Right renal cortex interstitium (tissue), 3 donors: ENCODE measurements at places on chromosomes 12 and 14. TPM values are rescaled to one million over a fixed set of nuclear protein-coding genes. Genes with fewer than 3 reads are reported as not detected.

DNA sequence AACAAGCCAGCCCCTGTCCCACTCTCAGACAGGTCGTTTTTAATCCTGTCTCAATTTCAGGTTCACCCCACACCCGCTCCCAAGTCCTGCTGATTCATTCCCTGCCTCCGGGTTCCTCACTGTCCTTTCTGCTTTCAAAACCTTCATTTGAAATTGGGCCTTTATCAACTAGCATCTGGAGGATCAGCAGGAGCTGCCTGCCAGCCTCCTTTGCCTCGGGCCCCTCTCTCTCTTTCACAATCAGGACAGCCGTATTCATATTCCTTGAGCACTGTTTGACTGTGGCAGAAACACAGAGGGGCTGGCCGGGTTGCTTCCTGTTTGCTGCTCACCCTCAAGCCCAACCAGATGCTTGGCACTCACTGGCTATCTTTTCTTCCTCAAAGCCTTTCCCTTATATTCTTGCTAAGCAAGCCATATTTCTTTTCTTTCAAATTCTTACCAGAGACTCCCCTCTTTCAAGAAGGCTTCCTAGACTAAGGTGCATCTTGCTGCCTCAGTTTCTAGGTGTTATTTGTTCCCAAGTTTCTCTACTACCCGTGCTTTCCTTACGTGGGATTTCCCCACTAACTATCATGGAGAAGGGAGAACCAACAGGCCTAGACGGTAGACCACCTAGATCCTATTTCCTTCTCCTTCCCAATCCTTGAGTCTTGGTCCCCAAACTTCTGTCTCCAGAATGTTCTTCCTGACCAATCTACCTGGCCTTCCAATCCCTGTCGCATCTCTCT is 3.0 kb downstream of the GALNT6 start:
- no peak for DNase-seq

ASCL1 gene
- polyA plus RNA-seq: 0.14 TPM

DNA sequence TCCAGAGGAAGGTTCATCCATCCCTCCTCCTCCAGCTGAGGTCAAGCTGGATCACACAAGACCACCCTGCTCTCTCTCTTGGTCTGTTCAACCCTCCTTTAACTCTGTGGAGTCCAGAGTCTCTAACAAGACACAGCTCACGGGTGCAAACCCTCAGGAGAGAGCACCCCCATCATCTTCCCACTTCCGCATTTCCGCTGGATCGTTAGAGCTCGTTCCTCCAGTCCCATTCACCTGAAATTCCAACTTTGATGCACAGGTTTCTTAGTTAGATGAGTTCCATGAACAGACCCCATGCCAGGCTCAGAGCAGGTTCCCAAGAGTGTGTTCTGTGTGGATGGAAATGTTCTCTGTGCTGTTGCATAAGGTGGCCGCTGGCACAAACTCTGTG is 44.5 kb upstream of the P2RX7 start:
- no peak for DNase-seq

- DNase-seq: peak; percentile 80
Measured at GRCh38 chr12:12562585-12563261, at the start of gene DUSP16. Gene DUSP16 (minus strand): TSS chr12:12562863. CDS start chr12:12521098, 41,765 bp downstream.

HCAR2 gene
- 0.24 TPM for polyA plus RNA-seq

DNA sequence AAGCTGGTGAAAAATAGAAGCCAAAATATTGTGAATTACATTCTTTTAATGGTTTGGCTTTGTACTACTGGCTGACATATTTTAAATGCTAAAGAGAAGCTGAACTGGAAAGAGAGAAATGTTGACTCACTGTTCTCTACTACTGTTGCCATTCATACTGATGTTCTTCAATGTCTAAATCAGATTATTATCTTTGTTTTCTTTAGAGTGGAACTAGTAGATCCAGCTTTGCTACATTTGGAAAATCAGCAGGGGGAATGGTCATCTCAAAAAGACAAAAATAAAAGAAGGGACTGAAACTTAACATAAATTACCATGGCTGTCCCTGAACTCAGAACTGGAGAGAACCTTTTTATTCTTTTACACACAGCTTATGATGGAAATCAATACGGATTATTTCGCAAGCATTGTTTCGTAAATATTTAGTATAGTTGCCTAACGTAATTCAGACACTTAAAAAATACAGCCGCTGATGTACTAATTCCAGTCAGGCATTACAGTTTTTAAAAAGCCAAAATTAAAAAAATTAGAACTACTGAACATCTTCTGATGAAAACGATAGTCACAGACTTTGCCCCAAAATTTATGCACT is 76.3 kb upstream of the OTX2 start:
- no peak for DNase-seq

CCDC197 gene
- not detected for polyA plus RNA-seq

- DNase-seq: no peak
Measured at GRCh38 chr12:71671816-71672215, 7.7 kb downstream of the THAP2 start.

GRCh38 chr12:64081008-64081404 is 141.1 kb downstream of the KICS2 start:
- no peak for DNase-seq

GRCh38 chr14:39169541-39169900 is 612 bp downstream of the TRAPPC6B start:
- peak; percentile 23 for DNase-seq

- DNase-seq: peak; percentile 32
Measured at GRCh38 chr12:90858252-90858651, 96.7 kb downstream of the CCER1 start.

DNA sequence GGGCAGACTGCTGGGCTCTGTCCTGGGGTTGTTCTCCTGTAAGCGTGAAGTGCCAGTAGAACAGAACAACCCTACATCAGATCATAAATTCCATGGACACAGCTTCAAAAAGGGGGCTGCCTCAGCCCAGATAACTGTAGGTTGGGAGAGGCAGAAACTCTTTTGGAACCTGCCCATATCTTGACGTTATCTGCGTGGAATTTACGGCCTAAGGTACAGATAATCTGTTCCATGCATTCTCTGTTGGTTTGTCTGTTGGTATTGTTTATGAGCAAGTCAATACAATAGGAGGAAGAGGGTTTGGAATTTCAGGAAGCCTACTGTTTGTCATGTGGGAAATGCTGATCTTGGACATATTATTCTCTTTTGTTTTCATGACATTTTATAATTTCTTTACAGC is 36.7 kb downstream of the SLC25A47 start:
- DNase-seq: no peak

ACSS3 gene
- polyA plus RNA-seq: 20.1 TPM

CHMP4A gene
- polyA plus RNA-seq: 55.7 TPM

MGST1 gene
- polyA plus RNA-seq: 43.0 TPM

HIP1R gene
- polyA plus RNA-seq: 56.9 TPM

AMN gene
- 15.9 TPM for polyA plus RNA-seq

- DNase-seq: no peak
Measured at GRCh38 chr14:66641861-66642635, 134.1 kb downstream of the GPHN start.

SERPINA1 gene
- polyA plus RNA-seq: 106 TPM

NR1H4 gene
- 14.2 TPM for polyA plus RNA-seq

GRCh38 chr14:61940666-61941420 is 178.6 kb downstream of the SNAPC1 start:
- no peak for DNase-seq

DNA sequence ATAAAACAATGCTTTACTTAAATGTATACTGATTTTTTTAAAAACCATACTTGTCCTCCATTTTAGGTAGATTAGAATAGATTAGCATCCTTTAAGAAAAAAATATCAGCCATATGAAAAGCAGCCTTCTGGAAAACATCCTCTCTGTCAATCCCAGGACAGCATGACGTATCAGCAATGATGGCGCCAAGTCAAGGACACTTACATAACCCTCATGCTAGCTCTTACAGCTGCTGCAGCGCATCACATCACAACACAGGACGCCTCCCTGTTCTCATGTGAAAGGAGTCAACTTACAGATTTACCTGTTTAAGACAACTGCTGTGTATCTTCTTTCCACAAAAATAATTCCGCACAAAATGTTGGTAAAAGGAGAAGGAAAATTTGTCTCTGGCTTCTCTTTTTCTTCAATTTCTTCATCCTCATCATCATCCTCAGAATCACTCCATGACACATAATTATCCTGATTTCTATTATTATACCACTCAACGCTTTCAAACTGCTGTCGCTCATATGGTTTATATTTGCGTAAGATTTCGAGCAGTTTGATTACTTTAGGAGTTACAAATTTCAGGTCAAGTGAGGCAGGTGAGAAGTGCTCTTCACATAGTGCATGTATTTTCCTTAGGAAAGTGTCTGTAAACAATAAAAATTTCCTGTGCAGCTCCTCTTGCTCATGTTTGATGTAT is 33.3 kb downstream of the DICER1 start:
- no peak for DNase-seq

- no peak for DNase-seq
Measured at GRCh38 chr12:44465139-44465538, 411.0 kb downstream of the NELL2 start.

DNA sequence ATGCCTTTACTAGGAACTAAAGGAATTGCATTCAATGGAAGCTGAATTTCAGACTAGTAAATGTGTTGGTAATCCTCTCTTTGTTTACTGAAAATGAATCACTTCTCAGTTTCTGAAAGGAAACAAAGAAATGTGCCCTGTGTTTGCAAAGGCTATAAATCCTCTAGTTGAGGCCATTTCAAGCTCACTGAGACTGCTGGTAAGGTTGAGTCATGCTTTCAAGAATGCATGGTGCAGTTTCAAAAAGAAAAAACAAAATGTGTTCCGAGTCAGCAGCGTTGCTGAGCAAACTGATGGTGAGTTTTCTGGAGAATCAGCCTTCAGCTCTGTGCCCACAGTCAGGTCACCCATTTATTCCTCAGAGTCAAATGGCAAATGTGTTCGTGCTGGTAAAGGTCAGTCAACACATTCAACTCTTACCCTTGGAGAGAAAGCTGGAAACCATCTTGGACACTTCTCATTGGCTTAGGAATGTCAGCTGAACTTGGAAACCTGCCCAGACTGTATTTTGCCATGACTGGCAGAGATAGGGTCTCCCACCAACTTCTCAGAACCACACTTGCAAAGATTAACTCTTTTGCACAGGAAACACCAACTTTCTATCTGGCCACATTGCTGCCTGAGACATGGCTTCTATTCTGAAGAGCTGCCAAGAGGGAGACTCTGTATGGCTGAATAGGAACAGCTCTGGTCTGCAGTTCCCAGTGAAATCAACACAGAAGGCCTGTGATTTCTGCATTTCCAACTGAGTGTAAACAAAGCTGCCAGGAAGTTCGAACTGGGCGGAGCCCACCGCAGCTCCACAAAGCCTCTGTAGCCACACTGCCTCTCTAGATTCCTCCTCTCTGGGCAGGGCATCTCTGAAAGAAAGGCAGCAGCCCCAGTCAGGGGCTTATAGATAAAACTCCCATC is 484.4 kb downstream of the ATP23 start:
- no peak for DNase-seq

GRCh38 chr12:116996621-116997020 is 85.9 kb downstream of the FBXW8 start:
- no peak for DNase-seq
